ENCODE measurements at places on chromosomes 4 and X.

- no peak for DNase-seq
Observed at GRCh38 chr4:95093460-95093859, 335.7 kb downstream of the BMPR1B start.

GRCh38 chr4:188025476-188025875 is 29.9 kb downstream of the ZFP42 start:
- DNase-seq, result no peak

DNA sequence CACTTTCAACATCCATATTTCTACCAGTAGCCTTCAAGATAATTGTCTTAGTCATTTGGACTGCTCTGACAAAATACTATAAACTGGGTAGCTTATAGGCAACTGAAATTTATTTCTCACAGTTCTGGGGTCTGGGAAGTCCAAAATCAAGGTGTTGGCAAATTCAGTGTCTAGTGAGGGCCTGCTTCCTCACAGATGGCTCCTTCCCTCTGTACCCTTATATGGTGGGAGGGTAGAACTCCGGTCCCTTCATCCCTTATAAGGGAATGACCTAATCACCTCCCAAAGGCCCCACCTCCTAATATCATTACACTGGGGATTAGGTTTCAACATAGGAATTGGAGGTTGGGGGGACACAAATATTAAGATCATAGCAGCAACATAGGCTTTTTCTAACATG is 7.4 kb upstream of the TBC1D25 start:
- DNase-seq, result no peak

- DNase-seq, result no peak
Observed at GRCh38 chr4:2417765-2418649, at the start of gene ZFYVE28. Gene ZFYVE28 (minus strand): TSS chr4:2418645. CDS start chr4:2418323, 322 bp downstream.
